Effector memory CD8-positive, alpha-beta T cell (primary cell): ENCODE measurements at places on chromosomes 3 and 15.

DNA sequence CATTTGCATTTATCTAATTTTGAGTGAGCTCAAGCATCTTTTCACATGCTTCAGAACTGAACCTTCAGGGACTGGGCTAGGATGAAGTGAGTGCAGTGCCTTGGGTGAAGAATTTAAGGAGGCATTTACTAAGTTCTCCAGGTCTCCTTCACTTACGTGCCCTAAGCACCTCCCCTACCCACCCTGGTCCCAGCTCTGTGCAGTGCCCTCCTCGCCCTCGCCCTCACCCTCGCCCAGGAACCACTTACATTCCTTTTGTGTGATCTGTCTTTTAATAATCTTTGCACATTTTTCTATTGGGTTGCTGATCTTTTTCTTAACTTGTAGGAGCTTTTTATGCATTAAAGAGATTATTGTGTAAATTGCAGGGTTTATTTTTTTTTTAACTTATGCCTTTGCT is 322.6 kb downstream of the THSD4 start:
- DNase-seq = no peak

DNA sequence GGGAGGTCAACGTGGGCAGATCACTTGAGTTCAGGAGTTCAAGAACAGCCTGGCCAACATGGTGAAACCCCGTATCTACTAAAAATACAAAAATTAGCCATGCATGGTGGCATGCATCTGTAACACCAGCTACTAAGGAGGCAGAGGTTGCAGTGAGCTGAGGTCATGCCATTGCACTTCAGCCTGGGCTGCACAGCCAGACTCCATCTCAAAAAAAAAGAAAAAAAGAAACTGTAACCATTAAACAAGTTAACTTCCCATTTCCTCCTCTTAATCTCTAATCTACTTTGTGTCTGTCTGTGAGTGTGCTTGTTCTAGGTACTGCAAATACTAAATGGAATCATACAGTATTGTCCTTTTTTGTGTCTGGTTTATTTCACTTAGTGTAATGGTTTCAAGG is 2.7 kb downstream of the RBM6 start:
- no peak for DNase-seq

DNA sequence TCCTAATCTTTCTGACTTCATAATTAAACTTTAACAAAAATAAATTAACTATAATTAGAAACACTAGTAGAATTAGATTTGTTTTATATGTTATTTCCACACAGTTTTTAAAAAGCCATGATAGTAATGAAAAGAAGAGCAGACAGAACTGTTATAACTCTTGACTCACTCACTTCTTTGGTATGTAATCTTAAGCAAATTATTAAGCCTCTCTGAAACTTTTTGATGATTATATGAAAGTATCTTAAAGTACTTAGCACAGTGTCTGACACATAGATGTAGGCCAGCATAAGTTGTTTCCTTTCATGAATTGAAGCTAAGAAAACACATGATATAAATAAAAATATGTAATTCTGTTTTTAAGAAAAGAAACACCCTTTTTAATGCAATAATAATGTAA is 123.6 kb upstream of the MLF1 start:
- no peak for DNase-seq

- no peak for DNase-seq
These were observed 5.1 kb downstream of the HESX1 start for GRCh38 chr3:57194641-57195040.

DNA sequence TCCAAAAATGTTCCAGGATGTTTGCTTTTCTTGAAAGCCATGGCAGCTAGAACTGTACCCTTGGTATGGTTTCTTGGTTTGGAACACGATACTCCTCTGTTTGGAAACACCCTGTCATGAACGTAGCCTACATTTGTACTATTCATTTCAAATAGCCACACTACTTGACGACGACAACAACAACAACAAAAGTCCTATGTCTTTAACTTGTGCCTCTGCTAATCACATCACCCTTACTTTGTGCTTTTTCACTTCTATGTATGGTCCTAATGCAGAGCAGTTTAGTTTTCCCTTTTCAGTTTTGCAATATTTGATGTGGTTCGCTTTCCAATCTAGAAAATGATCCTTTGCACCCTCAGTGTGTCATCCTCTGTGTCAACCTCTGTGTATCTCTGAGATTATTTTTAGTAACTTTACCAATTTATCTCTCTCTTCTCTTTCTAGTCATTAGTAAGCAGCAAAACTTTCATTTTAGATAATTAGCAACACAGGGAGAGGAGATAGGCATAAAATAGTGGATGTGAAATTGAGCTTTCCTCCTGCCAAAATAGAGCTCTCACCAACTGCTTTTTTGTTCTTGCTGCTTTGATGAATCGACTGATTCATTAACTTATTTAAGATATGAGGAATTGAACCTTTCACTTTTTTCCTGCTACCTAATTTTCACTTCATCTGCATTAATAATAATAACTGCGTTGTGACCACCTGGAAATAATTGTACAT is 44.1 kb upstream of the TP63 start:
- no peak for DNase-seq

DNA sequence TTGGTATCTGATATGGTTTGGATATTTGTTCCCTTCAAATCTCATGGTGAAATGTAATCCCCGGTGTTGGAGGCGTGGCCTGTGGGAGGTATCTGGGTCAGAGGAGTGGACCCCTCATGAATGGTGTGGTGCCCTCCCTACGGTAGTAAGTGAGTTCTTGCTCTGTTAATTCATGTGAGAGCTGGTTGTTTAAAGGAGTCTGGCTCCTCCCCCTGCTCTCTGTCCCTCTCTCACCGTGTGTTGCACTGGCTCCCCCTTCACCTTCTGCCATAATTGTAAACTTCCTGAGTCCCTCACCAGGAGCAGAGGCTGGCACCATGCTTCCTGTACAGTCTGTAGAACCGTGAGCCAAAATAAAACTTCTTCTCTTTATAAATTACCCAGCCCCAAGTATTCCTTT is 246.9 kb upstream of the AGTR1 start:
- DNase-seq = no peak

DNA sequence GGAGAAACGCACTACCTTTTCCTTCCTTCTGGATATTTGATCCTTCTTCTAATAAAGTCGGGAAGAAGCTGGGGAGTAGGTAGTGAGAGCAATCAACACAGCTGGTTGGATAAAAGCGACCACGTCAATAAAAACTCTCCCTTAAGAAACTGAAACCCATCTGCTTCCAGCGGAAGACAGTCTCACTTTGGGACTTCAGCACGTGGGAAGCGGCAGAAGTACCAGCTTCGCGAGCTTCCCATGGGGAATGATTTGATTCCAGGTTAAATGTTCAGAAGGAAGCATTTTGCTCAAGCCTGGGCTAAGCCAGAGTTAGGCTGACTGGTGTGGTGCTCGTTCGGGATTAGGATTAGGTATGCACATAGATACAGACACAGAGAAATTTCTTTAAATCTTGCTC is 262.3 kb upstream of the LYSMD4 start:
- no peak for DNase-seq

DNA sequence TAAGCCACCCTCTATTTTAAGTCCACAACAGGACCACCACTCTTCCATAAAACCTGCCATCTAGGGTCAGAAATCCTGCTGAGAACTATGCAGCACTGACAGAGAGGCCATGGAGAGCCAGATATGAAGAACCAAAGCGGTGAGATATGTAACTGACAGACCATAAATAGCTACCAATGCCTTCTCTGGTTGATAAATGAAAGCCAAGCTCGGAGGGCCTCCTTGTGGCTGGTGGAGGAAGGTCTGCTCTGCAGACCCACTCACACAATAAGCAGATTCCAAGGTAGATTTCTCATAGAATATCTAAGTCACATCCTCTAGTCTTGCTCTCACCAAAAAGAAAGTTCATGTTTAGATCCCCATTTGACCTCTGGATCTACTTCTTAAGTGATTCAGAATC is 38.9 kb downstream of the RYK start:
- no peak for DNase-seq

GRCh38 chr3:106514431-106514830 is 645.6 kb upstream of the CBLB start:
- no peak for DNase-seq

DNA sequence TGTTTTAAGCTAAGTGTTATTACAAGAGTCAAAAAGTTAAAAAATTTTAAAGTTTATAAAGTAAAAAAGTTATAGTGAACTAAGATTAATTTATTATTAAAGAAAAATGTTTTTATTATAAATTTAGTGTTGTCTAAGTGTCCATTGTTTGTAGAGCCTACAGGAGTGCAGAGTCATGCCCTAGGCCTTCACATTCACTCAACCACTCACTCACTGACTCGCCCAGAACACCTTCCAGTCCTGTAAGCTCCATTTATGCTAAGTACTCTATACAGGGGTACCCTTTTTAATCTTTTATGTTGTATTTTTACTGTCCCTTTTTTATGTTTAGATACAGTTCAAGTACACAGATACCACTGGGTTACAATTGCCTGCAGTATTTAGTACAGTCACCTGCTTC is 37.2 kb downstream of the EEFSEC start:
- DNase-seq = no peak

GRCh38 chr3:37223141-37223558 is 48.8 kb upstream of the LRRFIP2 start:
- DNase-seq = no peak

DNA sequence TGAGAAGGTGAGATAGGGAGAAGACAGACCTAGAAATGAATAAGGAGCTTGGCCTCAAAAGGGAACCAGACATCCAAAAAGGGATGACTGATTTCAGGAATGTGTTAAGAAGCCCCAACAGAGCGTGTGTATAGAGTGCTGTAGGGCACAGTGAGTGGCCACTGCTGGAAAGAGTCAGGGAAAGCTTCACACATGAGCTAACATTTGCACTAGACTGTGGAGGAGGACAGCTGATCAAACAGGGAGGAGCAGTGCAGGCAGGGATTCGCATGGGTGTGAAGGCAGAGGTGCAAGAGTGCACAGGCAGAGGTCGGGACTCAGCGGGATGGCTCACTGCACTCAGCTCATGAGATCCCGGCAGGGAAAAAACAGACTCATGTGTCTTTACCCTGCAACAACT is 61.8 kb downstream of the NPTN start:
- DNase-seq = no peak

- DNase-seq = no peak
These were observed 229.6 kb downstream of the OPA1 start for GRCh38 chr3:193822492-193823212.

- no peak for DNase-seq
These were observed 335.5 kb downstream of the IL5RA start for GRCh38 chr3:2774481-2775249.

GRCh38 chr15:70912187-70912586 is 19.6 kb downstream of the LRRC49 start:
- DNase-seq = no peak

DNA sequence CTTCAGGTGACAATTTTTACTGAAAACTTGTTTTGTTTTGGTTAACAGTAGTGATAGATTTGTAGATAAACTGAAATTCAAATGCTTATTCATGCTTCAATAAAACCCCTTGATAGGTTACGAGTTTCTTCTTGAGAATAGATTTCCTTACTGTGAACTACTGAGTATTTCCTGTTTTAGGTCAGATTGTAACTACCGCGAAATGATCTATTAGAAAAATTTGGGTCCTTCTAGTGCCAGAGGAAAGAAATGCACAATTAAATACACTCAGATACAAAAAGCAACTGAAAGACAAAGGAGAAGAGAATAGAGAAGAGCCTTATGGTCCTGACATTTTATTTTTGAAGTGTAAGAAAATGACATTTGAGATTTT is 251.7 kb upstream of the TBL1XR1 start:
- no peak for DNase-seq

DNA sequence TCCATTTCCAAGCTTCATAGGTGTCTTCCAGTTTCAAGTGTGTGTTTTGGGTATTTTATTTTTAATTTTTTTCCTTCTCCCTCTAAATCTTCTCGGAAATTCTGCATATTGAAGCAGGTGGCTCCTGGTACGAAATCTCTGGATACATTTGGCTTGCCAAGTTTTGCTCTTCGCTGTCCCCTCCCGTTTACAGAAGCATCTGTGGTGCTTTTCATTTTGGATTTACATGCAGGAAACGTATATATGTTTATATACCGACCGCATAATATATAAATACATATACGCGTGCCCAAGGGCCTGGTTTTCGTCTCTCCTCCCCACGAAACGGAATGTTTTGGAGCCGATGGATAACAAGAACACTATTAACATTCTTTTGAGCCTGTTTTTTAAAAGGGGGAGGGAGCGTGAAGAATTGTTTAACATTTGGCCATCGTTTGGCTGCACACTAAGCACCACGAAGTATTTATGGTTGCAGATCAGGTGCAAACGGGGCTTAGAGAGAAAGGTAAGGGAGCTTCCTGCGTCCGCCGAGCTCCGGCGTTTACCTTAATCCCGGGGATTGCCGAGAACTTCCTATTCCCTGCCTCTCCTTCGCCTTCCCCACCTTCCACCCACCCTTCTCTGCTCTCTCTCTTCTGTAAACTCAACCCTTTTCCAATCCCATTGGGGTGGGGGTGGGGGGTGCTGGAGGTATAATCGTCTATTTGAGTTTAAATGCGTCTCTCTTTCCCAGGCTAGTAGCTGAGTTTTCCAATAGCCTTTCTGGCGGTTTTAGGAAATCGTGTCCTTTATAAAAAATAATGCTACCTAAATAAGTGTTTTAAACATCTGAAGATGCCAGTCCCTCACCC is 1.1 kb upstream of the NLGN1 start:
- no peak for DNase-seq

GRCh38 chr15:45183511-45183910 is 4.3 kb downstream of the SHF start:
- no peak for DNase-seq

GRCh38 chr15:35746121-35746520 is 200.2 kb upstream of the DPH6 start:
- DNase-seq = no peak

- DNase-seq = no peak
These were observed 962.2 kb downstream of the TUSC7 start for GRCh38 chr3:117671722-117672318.

- DNase-seq = no peak
These were observed 72.5 kb downstream of the FOXP1 start for GRCh38 chr3:71511037-71511436.

- no peak for DNase-seq
These were observed 31.1 kb upstream of the NEO1 start for GRCh38 chr15:73021139-73021621.
